ENCODE measurements at places on chromosomes 1 and 21.
A peak's percentile ranks its signal among the peaks of the same experiment; 100 is the strongest.

GRCh38 chr1:175591083-175591743 is 152.2 kb downstream of the TNR start:
- no peak for DNase-seq

GRCh38 chr1:101388904-101389546 is 152.2 kb downstream of the S1PR1 start:
- DNase-seq = no peak

- DNase-seq = no peak
Observed at GRCh38 chr1:119235120-119235519, 94.7 kb upstream of the WARS2 start.

DNA sequence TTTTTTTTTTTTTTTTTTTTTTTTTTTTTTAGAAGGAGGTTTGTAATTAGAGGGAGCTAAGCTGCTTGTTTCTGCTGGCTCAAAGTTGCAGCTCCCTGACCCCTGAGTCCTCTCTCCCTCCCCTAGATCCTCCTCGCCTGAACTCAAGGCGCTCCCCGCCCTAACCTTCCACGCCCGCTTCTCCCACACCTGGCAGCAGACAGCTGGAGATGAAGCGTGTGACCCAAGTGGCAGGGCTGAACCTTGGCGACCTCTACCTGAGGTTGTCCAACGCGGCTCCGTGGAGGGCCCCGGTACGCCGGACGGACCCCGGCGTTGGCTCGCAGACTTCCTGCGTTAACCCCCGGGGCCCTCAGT is 795 bp downstream of the NGF start:
- DNase-seq = no peak

- DNase-seq = peak; percentile 37
Observed at GRCh38 chr1:232377494-232377770, 252.5 kb downstream of the SIPA1L2 start.

- DNase-seq = no peak
Observed at GRCh38 chr1:83058327-83058726, 940.6 kb downstream of the TTLL7 start.

DNA sequence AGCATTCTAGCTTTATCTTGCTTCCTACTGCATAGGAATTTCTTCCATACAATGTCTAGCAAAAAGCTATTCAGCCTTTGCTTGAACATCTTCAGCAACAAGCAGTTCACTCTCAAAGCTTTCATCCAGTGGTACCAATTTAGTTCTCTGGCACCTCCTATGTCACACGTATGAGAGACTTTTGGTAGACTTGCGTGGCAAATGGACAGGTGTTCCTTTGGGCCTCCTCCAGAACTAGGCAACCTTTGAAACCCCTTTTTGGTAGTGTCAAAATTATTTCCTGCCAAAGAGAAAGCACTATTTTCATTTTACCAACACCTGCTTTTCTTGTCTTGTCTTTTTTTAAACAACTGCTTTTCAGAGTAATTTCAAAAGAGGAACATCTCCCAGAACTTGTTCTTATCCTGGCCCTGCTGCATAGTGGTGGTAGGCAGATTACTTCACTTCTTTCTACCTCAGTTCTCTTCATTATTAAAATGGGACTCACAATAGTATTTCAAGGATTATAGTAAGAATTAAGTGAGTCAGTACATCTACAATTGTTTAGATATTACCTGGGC is 122.4 kb downstream of the MAST2 start:
- DNase-seq = no peak

- peak; percentile 53 for DNase-seq
Observed at GRCh38 chr21:45302082-45303061, 14.7 kb upstream of the POFUT2 start.

DNA sequence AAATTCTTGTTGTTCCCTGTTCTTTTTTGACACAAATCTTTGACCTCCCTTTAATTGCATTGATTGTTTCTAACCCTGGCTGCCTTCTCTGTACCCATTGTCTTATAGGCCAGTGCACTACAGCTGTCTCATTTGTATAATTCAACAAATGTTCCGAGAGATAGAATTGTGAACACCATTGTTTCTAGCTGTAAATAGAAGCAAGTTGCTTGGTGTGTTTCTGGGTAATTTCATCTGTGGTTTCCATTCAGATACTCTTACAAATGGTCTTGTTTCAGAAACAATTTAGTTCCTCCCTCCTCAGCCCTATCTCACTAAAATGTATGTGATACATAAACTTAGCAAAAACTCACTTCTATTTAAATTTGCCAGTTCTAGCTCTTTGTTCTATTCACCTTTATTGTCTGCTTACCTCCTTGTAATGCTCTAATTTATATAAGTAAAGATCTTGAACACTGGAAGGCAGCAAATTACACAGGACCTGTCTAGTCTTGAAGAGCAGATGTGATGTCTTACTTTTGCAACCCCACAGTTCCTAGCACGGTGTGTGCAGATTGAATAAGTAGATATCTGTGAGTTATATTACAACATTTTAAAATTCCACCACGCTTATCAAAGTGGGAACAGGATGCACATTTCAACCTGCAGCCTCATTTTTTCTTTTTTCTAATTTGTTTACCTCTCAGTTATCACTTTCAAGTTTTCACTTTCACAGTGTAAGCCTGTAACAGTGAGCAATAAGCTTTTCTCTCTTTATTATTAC is 515.6 kb upstream of the ZP4 start:
- DNase-seq = no peak
